Omental fat pad (tissue), 4 donors: ENCODE measurements at places on chromosomes 4 and X. TPM values are rescaled to one million over a fixed set of nuclear protein-coding genes. Genes with fewer than 3 reads are reported as not detected.

GRCh38 chr4:53644607-53645006 lies 53.3 kb upstream of the LNX1 start:
- DNase-seq = no peak

DNA sequence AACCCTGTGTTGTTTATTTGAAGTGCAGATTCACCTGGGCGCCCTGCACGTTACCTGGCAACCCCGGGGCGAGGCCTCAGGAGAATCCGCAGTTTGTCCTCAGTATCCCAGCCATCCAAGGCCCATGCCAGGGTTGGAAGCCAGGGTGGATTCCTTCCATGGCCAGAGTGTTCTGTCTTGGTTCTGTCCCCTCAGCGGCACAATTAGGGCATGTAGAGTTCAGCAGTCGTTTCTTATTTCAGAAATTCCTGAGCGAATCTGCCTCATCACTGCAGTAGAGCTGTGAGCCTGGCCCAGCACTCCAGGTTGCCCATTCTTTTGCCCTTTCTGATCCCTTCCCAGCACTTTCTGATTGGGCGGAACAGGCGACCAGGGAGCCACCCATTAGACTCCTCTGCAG lies 29.9 kb upstream of the CLCN4 start:
- DNase-seq = no peak

DNA sequence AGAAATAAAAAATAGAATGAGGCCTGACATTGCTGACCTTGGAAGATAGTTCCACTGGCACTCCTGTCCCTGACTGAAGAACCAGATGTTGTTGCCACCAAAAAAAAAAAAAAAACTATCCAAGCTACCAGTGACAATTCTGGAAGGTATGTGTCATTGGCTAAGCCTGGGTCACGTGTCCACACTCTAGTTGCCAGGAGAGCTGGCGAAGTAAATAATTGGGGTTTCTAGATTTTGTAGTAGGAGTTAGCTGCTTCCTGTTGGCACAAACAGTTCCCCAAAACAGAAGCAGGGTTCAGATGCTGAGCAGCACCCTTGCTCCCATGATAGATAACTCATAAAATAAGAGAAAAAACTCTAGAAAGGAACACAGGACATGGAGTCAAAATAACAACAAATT lies 20.5 kb downstream of the MND1 start:
- DNase-seq = no peak

GRCh38 chr4:141636771-141637460 lies 533 bp downstream of the IL15 start:
- no peak for DNase-seq

- DNase-seq = no peak
These were observed 37.9 kb upstream of the PAPSS1 start for GRCh38 chr4:107757864-107758476.

DNA sequence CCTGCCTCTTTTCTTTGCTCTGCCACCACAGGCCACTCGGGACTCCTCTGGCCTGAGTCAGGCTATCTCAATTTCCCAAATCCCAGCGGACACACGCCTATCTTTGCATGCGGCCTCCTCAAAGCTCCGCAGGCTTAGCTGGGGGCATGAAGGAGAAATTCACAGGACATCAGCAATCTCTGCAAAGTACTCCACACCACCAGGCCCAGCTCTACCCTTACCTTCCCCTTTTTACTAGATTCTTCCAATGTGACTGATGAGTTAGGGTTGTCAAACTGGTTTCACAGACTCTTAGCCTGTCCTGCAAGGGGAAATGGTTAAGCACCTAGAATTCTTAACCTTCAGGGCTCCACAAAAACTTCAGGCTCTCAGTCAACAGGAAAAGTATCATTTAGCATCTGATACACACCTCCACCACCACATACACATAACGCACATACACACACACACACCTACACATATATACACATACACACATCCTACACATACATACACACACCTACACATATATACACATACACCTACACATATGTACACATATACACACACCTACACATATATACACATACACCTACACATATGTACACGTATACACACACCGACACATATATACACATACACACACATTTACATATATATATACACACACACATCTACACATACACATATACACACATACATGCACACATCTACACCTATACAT lies 349.1 kb downstream of the ANK2 start:
- DNase-seq = no peak

- DNase-seq = no peak
These were observed 144.5 kb downstream of the APBB2 start for GRCh38 chr4:41069838-41070237.

FANCB gene
- 1.3 TPM for total RNA-seq

MAGEA4 gene
- not detected for total RNA-seq

NR0B1 gene
- total RNA-seq = 0.28 TPM

PRR27 gene
- not detected for total RNA-seq
